ENCODE measurements at places on chromosomes 4 and X.

DNA sequence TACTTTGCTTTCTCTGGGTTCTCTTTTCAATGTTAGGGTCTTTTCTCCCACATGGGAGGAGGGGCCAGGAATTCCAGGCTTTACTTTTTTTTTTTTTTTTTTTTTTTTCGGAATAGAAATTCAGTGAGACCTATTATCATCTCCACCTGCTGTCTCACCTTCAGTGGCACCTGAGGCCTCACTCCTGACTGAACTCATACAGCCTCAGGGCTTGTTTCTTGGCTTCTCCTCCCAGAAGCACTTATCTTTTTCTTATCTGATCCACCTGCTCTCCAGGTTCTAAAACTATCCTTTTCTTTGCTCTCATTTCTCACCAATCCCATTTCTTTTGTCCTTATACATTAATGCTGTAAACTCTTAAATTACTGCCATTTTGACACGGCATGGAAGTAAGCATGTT is 117.3 kb upstream of the PPP3CA start:
- DNase-seq, result no peak

DNA sequence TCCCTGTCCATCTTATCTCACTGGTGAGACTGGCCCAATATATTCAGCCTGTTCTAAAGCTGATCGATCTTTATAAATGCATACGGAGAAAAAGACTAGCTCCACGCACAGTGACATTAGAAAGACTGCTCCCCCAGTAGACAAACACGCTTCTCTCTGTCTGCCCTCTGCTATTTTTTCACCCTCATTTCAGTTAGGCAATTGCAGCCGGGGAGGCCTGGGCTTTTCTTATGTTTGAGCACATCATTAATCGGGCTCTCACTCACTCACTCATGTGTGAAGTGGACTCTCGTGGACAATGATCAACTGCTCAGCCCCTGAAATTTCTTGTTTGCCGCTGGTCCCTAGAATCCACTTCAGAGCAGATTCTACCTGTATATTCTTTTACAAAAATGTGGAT is 824.7 kb upstream of the TENM3 start:
- no peak for DNase-seq

- DNase-seq, result peak; percentile 14
These were observed 139.9 kb downstream of the NDST3 start for GRCh38 chr4:118173956-118174725.

DNA sequence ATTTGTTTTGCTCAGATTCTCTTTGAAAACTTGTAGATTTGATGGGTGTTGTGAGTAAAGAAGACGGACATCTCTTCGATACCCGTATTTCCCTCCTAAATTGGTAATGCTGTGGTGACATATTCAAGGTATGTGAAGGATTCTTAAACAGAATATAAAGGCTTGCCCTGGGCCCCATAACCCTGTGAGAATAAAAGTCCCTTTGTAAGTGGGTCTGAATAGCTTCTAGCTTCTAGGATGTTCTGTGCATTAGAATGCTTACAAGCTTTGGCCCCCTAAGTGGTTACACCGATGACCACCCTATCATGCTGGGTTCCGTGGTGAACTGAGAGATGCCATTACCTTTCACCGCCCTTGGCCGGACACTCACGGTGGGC is 574 bp upstream of the MOB1B start:
- DNase-seq, result peak; percentile 6

DNA sequence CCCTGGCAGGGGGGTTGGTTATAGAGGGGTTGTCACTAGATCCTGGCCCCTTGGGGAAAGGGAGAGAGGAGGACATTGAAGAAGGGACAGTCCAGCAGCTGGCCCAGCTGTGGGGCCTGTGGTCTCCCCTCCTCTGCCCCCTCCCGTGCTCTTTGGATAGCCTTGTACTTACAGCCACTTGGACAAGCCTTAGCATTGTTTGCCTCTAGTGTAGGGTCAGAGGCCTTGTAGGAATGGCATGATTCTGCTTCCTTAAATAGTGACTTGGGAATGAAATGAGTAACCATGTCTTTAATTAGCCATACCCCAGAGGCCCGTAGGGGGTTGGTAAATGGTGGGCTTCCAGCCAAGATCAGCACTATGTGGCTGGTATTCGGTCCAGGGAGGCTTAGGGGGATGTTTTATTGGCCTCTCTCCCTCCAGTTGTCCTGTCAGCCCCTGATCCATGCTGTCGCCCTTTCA is 230.6 kb downstream of the PTTG2 start:
- peak; percentile 41 for DNase-seq

GRCh38 chr4:54315561-54316538 is 86.8 kb downstream of the PDGFRA start:
- peak; percentile 13 for DNase-seq

DNA sequence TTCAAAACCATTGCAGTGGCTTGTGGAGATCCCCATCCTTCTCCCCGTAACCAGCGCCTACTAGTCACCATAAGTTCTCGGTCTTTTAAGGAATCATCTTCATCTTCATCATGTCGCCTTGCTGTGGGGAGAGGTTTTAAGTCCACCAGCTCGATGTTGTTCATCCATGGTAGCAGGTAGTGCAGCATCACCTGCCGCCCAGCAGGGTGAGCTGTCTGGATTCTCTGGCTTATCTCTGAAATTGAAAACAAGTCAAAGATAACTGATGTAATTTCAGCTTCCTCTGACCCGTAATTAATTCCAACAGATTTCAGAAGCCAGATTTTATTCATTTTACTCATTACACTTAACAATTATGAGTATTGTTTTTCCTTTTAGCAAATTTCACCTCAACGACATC is 67.4 kb downstream of the ZAR1 start:
- no peak for DNase-seq

DNA sequence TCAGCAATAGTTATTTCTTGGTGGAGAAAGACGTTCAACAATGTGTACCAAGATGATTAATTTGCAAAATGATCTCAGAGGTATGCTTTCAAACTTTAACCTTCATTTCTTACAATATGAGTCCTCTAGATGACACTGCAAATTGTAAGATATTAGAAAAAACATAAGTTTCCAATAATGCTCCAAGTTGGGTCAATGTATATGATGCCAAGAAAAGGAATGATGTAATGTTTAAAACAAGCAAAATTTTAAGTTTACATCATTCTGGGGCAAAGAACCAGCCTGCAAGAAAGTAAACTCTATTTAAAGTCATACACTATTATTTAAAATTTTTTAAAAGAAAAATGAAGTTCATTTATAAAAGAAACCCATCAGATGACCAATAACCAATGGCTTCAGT is 56.1 kb downstream of the PRSS12 start:
- DNase-seq, result no peak

- no peak for DNase-seq
These were observed 1101.7 kb upstream of the INTU start for GRCh38 chr4:126530996-126531585.

GRCh38 chr4:8917868-8918783 is 46.5 kb upstream of the HMX1 start:
- DNase-seq, result peak; percentile 12

DNA sequence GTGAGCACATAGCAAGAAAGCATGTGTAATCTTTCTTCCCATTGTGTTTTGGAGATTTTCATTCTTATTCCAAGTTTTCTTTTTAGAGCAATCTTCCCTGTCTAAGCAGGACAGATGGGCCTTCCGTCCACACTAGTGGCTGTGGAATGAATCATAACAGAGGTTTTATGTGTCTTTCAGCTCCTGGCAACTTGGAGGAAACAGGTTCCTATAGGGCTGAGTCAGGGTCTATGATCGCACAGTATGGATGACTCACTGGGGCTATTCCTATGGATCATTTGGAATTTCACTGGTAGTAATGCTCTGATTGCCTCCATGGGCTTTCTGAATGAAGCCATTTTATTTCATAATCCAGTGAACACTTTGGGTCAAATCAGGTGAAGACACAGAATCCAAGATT is 51.8 kb upstream of the CBLL2 start:
- DNase-seq, result no peak

DNA sequence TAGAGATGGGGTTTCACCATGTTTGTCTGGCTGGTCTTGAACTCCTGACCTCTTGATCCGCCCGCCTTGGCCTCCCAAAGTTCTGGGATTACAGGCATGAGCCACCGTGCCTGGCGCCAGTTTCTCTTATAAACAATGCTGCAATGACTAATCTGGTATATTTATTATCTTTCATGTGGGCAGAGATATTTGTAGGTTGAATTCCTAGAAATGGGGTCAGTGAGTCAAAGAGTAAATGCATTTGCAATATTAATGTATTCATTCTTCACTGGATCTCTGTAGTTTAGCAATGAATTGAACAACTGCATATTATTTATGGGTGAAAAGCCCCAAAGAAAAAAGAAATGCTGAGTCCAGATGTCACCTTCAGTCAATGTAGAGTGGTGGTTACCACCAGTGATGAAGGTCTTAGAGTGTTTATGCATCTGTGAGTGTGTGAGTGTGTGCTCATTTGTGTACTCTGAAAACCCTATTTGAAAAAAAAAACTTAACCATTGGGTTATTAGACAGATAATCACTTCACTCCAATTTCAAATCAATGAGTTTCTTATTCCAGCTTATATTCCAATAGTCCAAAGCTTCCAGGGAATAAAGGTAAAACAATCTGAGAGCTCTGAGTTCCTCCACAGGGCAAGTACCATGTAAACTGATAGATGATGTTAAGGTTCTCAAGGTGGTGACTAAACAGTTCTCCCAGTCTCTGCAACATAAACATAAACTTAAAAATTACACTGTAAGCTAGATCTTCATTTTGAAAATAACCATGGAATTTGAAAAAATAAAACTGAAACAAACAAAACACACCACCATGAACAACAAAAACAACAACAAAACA is 22.6 kb upstream of the CD38 start:
- no peak for DNase-seq

DNA sequence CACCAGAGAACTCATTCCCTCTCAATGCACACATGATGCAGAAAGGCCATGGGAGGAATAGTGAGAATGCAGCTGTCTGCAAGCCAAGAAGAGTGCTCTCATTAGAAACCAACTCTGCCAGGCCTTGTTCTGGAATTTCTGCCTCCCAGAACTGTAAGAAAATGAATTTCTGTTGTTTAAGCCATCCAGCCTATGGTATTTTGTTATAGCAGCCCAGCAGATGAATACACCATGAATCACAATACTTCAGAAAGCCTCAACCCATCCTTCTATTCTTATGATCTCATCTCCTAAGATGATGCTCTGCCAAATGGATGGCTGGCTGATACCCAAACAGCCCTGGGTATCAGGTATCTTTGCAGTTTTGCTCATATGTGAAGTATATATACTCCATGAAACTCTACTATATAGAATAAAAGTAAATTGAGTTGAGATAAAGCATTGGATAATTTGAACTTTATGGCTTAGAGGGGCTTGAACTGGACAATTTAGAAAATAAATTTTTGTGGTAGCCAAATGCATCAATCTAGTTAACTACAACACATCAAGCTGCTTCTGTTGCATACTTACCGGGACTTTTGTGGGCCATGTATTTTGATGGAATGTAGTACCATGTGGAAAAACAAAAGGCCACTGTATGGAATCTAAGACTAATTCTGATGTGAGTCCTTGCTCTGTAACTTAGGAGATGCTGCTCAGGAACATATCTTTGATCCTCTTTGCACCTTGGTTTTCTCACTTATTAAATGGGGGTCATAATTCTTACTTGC is 245.9 kb downstream of the HS3ST1 start:
- DNase-seq, result no peak

- DNase-seq, result no peak
These were observed 8.6 kb downstream of the APEX2 start for GRCh38 chrX:55008571-55009358.

DNA sequence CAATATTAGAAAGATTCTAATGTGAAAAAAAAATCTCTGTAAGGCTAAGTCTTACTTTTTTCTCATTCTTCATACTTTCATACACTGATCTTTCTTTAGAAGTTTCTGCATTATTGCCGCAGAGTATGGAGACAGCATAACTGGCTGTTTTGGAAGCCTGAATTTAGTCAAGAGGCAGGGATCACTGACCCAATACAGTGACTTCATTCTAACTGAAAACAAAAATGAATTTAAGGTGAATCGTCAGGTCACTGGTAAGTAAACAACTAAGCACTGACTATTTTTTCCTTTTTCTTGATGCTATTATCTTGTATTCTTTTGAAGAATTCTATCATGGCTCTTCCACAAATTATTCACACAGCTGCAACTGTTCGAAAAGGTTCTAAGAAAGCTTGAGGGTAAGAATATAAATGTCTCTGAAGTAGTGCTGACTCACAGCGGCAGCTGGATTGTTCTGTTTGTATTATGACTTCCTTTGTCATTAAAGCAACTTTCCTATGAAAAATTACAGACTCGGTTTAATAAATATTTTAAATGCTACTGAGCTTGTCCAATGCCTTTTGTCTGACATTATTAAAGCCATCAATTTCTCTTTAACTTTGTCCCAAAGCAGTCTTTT is 609.3 kb downstream of the FSTL5 start:
- no peak for DNase-seq

GRCh38 chr4:67700116-67700737 is 728 bp downstream of the UBA6 start:
- DNase-seq, result no peak

DNA sequence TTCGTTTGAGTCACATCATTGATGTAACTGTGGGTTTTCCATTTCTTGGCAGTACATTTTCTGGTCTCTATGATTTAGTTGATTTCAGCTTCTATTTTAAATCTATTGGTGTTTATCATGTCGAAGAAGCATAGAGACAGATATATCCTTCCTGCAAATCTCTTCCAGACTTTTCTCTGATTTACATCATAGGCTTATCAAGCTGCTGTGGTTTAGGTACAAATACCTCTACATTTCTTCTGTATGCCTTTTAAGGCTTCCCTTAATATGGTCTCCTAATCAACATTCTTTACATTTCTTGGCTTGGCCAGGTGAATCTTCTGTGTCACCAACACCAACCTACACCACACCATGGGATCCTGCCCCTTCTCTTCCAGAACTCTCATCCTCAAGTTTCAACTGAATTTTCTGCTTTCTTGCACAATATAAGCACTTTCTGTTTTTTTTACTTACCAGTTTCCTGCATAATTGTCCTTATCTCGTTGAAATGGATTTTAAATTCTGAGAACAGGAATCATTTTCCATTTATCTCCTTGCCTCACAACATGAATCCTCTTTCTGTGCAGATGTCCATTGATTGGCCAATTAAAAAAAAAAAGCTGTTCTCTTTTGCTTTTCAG is 626.9 kb downstream of the ANKRD50 start:
- DNase-seq, result no peak

DNA sequence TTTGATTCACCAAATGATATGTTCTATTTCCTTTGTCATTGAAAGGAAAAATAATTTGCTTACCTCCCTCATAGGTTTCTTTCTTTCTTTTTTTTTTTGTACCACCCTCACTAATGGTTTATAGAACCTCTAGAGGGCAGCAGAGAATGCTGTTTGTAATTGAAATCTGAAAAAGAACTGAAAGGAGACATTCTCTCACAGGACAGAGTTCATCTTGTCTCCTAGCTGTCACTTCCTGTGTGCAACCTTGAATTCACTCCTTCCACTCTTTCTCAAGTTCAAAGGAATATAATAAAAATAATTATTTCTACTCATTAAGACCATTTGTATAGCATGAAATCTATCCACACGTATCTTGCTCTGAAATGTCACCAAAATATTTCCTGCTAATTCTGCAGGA is 51.0 kb downstream of the GUCY1B1 start:
- DNase-seq, result peak; percentile 56

All from putamen (tissue), 1 donor.